ENCODE measurements at places on chromosomes 5 and 9.
A peak's percentile ranks its signal among the peaks of the same experiment; 100 is the strongest.

- peak; percentile 15 for DNase-seq
Observed at GRCh38 chr5:129460936-129461710, 1.0 kb downstream of the ADAMTS19 start.

GRCh38 chr5:125298746-125299379 is 552.4 kb upstream of the ZNF608 start:
- DNase-seq = no peak

DNA sequence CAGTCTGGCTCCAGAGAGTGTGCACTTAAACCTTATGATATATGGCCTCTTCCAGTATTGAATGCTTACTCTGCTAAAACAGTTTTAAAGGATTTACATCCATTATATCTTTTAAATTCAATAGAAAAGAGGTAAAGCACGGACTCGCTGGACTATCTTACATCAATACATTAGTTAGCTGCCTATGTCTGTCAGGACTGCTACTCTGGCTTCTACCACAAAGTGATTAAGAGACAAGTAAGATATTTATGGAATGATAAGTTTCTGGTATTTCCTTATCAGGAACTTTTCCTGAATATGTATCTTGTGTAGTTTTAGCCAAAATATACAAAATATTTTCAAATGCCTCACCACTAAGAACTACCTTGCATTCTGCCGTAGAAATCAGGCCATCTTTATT is 295.1 kb downstream of the ISL1 start:
- DNase-seq = no peak

GRCh38 chr5:83564069-83564749 is 92.7 kb downstream of the VCAN start:
- no peak for DNase-seq

DNA sequence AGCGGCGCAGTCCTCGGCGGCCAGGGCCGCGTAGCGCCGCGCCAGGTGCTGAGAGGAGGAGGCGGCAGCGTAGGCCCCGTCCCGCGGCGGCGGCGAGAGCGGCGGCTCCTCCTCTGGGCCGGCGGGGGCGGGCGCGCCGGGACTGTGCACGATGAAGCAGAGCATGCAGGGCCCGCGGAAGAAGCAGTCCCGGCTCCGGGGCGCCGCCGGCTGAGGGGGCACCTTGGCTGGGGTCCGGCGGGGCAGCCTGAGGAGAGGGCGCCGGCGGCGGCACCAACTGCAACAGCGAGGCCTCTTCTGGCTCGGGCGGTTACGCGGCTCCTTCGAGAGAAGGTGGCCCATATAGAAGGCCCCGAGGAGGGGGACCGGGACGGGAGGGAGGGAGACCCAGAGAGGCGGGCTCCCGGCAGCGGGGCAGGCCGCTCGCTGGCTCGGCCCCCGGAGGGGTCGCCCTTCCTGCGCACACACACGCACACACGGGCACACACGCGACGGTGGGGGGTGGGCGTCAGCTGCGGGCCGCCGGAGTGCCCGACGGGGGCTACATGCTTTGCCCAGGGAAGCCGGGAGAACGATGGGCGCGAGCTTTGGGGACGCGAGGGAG is 446 bp downstream of the FBXL17 start:
- peak; percentile 79 for DNase-seq

All from activated CD4-positive, alpha-beta T cell treated with anti-CD3 and anti-CD28 coated beads, Interleukin-2, amount 10 ng/mL, durations not matched to agents 7 days and 5 days (primary cell).